Right atrium auricular region (tissue), 2 donors: ENCODE measurements at places on chromosomes 4 and X.
A peak's percentile ranks its signal among the peaks of the same experiment; 100 is the strongest.

- DNase-seq = no peak
Measured at GRCh38 chr4:38162240-38162784, 202.1 kb downstream of the PTTG2 start.

- no peak for DNase-seq
Measured at GRCh38 chr4:33709247-33709646, 2535.1 kb downstream of the ARAP2 start.

- no peak for DNase-seq
Measured at GRCh38 chrX:50680990-50681389, 133.0 kb downstream of the SHROOM4 start.

DNA sequence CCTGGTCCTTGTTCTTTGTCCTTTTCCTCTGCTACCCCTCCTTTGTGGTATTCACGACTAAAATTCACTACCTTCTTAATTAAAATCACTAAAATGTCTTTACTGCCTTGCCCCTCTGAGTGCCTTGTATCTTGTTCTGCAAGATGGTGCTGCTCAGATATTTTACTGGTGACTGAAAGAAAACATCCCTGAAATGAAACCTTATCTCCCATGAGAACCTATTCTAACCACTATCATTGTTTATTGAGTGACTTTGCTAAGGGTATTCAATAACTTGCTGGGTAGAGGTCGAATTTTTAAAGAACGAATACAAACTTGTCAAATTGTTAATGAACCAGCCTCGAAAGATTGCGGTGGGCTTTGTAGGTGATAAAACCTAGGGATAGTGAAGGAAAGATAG is 52.8 kb downstream of the SPRY1 start:
- no peak for DNase-seq

DNA sequence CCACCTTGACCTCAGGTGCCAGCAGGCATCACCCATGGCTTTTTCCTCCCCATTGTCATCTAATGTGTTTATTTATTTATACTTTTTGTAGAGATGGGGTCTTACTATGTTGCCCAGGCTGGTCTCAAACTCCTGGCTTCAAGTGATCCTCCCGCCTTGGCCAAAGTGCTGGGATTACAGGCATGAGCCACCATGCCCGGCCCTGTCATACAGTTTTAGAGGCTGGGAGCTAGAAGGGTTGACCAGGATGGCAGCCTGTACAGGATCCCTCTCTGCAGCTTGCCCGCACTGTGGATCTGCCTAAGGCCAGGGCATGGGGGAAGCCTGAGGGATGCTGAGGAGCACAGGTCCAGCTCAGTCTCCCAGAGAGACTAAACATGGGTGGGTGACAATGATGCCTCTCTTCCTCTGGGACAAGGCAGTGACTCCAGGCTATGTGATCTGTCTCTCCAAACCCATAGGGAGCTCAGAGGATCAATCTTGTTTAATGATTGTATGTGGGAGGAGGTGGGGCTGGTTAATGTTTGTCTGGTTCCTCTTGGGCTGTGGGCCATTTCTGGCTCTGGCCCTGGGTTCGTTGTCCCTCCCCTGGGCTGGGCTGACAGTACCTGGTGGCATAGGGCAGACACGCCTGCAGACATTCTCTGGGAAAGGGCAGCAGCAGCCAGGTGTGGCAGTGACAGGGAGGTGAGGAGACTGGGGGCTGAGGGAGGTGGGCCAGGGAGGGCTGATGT is 8.3 kb upstream of the GJB1 start:
- no peak for DNase-seq

DNA sequence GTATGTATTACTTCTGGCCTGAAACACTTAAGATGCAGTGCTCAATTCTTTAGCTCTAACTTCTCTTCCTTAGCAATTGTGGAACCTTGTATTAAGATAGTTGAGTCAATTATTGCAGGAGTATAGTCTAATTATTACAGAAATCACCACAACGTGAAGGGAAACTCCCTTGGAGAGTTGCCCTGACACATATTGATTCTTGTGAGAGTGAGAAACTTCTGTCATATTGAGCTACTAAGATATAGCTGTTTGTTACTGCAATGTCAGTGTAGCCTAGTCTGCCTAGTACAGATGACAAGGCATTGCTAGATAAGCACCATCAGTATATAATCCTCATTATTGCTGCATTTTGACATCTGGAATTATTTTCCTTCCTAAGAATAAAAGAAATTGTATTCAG is 82.7 kb upstream of the TEX13C start:
- no peak for DNase-seq

DNA sequence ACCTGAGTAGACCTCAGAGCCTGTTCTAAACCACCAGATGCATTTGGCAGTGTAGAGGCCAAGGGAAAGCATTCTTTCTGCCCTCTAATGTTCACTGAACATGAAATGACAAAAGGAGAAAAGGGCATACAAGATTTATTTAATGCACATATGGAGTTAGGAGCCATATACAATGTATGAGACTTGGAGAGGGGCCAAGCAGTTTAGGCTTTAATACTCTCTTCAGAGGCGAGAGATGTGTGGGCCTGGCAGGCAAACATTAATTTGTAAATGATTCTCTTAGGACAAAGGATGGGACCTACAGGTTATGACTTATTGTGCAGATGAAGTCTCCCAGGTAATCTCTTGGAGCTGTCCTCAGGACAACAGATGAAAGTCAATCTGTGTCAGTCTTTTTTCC is 631.9 kb downstream of the ADGRL3 start:
- DNase-seq = no peak

DNA sequence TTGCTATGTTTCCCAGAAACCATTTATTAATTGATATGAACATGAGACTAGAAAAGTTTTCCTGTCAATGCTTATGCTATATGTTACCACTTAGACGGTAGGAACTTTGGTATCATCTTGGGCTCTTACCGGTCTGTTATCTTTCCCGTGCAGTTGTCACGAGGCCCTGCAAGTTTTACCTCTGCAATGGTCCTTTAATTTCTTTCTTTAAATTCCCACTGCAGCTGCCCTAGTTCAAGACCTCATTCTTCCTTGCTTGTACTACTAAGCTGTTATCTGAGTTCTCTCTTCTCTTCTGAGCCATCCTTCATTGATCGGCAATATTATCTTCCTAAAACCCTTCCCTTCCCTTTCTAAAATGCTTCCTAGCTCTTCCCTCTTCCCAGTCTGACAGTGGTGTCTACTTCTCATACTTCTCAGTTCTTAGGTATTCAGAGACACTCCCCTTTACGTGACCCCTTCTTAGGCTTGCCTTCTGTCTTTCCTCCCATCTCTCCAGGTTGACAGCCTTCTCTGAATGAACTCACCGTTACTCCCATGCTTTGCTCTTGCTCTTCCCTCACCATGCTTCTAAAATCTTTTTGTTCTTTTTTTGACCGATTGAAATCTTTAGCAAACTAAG is 27.5 kb downstream of the MAGEA1 start:
- DNase-seq = no peak

- no peak for DNase-seq
Measured at GRCh38 chr4:98318521-98318920, 57.3 kb downstream of the RAP1GDS1 start.

- DNase-seq = peak; percentile 66
Measured at GRCh38 chrX:140762061-140762460, 52.5 kb downstream of the LINC00632 start.

DNA sequence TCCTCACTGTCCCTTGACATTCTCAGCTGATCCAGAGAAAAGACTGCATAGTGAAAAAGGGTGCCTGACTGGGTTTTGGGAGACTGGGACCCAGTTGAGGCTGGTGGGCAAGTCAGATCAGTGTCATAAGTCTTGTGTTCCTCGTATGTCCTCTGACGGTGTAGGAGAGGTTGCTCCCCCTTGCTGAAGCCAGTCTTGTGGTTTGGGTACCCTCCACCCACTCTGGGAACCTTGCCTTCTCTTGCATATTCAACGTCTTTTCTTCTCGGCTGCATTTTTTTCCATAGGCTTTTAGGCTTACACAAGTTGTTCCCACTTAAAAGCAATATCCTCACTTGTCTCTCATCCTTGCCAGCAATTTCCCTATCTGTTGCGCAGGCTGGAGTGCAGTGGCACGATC is 211.9 kb downstream of the PTTG2 start:
- DNase-seq = no peak

DNA sequence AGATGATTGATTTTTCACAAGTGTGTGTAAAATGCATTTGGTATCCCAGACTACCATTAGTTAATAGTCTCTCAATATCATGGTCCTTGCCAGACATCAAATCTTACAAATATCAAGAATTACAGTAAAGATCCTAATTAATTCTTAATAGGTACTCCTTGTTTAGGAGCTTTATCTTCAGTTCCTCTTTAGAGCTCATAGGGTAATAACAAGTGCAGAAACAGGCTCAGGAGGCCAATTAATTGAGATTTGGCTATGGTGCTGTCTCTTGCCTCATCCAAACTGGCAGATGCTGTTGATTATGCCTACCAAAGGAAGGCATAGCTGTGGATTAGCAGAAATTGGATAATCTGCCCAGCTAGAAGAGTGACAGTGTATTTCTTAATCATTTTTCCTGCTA is 6.9 kb downstream of the MTMR1 start:
- no peak for DNase-seq

- DNase-seq = no peak
Measured at GRCh38 chrX:123504047-123504446, 228.8 kb downstream of the THOC2 start.

- no peak for DNase-seq
Measured at GRCh38 chr4:41640906-41641305, 102.9 kb downstream of the LIMCH1 start.

DNA sequence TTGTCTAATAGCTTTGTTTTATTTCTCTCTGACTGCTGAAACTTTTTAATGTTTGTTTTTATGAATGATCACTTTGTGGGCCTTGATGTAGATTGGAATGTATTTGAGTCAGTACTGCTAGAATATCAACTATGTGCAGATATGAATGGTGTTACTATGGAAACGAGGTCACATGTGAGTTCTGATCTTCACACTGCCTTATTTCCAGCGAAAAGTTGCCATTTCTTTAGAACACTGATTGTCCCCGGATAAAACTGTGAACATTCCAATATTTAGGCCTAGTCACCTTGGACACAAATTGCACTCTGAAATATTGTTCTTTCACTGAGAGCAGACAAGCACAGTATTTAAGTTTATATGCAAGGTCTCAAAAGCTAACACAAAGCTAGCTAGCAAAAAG is 27.2 kb upstream of the MAGED1 start:
- no peak for DNase-seq
